ENCODE measurements at places on chromosomes 2 and 18. TPM values are rescaled to one million over a fixed set of nuclear protein-coding genes. Genes with fewer than 3 reads are reported as not detected.

- DNase-seq: no peak
These were observed 93.5 kb downstream of the LPIN1 start for GRCh38 chr2:11839916-11840315.

SP140 gene
- 0.47 TPM for total RNA-seq

RETSAT gene
- 31.2 TPM for total RNA-seq

ADD2 gene
- total RNA-seq: 1.8 TPM

CFC1 gene
- total RNA-seq: not detected

ASB18 gene
- 3.8 TPM for total RNA-seq

- DNase-seq: no peak
These were observed 19.2 kb downstream of the ARL5A start for GRCh38 chr2:151809073-151809383.

- no peak for DNase-seq
These were observed 120.9 kb upstream of the CDH19 start for GRCh38 chr18:66724664-66725356.

SRSF7 gene
- 54.5 TPM for total RNA-seq

- no peak for DNase-seq
These were observed 238.1 kb upstream of the SLC8A1 start for GRCh38 chr2:40690036-40690435.

CHN1 gene
- 16.6 TPM for total RNA-seq

DNA sequence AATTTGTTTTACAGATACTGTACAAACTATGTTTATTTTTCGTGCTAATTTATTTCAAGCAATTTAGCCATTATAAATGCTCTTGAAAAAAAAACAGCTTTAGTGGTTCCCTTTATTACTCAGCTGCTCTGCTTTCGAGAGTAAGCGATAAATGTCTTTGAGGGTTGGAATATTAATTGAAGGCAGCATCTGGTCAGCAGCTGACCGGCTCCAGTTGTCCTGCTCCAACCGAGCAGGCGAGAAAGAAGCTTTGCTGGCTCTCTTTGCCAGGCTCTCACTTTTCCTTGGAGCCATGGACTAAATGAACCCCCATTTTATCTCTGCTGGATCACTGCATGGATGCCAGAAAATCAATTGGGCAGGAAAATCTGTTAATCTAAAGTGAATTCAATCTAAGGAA lies 147.4 kb downstream of the LNPK start:
- DNase-seq: no peak

GRCh38 chr2:45288532-45289417 lies 279.5 kb upstream of the SIX2 start:
- DNase-seq: no peak

DNA sequence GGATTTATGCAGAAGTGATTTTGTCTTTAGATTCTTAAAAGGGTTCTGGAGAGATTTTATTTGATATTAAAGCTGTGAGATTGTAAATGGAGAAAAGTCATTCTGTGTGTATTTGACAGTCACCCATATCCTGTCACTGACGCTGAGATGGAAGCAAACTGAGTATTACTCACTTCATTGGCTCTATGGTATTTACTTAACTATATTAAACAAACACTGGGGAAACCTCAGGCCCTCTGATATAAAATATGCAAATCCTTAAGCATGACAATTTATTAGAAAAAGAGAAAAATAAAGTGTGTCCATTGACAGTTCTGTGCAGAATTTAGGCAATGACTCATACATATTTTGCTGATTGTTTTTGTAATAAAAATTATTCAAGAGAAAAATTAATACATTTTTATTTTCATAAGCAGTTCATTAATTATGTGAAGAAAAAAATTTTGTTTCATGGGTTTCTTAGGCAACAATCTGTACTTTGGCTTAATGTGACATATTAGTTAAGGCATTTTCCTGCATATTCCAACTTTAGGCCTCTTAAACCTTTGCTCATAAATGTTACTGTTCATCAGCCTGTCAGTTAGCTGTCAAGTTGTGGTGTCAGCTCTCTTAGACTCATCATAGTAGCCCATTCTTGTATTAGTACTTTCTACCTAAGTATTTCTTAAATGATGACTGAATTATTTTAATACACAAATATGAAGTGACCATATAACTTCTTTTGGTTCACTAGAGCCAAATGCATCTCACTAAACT lies 99.9 kb downstream of the PARD3B start:
- DNase-seq: no peak

XIRP2 gene
- 248 TPM for total RNA-seq

GRCh38 chr2:241061275-241061674 lies 40.8 kb downstream of the MTERF4 start:
- no peak for DNase-seq

GRCh38 chr2:118050386-118050785 lies 36.5 kb upstream of the CCDC93 start:
- no peak for DNase-seq

DNA sequence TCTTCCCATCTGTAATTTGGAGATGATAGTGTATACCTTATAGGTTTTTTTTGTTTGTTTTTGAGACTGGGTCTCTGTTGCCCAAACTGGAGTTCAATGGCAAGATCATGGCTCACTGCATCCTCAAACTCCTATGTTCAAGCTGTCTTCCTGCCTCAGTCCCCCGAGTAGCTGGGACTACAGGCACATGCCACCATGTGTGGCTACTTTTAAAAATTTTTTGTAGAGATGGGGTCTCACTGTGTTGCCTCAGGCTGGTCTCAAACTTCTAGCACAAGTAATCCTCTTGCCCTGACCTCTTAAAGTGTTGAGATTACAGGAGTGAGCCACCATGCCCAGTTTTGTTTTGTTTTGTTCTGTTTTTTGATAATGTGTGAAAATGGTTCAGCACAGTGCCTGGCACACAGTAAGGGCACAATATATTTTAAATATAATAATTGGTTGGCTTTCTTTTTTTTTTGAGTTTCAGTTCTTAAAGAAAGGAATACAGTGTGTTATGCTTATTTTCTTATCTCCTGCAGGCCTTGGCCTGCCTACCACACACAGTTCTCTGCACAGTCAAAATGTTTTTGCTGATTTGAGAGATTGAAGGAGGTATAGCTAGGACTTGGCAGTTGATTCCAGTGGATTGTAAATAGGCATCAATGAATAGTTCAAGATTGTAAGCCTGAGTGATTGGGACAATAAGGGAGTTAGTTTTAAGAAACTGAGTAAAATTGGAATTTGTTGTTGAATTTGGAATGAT lies 6.1 kb downstream of the ACTR3 start:
- no peak for DNase-seq

PELI1 gene
- 8.2 TPM for total RNA-seq

All from left ventricle myocardium superior (tissue), 1 donor.